Cortex of kidney (tissue), 1 donor: ENCODE measurements at places on chromosomes 7 and 10.

- no peak for DNase-seq
These were observed 84.2 kb downstream of the AUTS2 start for GRCh38 chr7:69682518-69682917.

DNA sequence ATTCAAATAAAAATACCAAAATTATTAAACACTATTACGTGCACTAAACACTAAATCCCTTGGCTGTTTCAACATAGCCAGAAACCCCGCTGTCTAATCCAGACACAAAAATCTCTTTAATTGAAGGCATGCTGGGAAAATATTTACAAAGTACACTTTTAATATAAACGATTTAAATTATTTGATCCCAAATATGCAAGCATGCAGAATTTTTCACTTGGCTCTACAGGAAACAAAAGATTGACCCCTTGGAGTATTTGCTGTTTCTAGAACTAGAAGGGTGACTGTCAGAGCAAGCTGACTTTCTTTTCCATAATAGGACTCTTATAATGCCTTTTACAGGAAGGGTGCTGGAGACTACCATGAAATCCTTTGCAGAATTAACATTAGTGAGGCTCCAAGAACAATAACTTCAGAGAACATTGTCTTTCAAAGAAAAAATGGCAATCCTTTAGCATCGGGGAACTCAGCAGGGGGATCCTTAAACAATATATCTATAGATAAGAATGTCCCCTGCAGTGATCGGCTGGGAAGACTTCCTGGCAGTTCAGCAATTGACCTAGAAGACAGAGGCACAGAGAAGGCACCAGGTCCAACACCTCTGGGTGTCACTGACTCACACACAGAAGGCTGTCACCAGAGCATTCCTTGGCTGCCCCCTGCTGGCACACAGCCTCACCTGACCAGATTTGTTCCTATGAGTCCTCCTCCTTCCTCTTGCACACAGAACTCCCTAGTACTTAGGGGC lies 55.8 kb upstream of the MRLN start:
- DNase-seq = no peak

DNA sequence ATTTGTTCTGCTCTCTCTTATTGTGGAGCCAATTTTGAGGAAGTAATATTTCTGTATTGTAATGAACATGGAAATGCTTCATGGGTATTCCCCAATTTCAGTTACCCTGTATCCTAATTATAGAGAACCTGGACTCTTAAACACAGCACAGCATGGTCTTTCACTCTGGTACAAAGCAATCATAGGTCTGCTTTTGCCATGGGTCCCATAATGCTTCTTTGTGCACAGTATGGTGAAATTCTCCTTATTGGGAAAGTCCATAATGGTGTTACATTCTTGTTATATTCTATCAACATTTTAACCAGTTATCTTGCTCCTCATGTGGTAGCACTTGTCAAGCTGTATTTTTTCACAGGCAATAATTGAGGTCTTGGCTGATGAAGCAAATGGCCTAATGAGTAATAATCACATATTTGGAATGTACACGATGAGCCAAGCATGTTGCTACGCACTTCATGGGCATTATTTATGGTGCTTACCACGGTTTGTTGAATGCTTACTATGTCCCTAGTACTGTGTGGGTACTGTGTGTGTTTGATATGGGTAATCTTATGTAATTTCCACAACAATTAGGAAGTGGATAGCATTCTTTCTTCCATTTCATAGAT lies 42.9 kb downstream of the PRKG1 start:
- DNase-seq = no peak

DNA sequence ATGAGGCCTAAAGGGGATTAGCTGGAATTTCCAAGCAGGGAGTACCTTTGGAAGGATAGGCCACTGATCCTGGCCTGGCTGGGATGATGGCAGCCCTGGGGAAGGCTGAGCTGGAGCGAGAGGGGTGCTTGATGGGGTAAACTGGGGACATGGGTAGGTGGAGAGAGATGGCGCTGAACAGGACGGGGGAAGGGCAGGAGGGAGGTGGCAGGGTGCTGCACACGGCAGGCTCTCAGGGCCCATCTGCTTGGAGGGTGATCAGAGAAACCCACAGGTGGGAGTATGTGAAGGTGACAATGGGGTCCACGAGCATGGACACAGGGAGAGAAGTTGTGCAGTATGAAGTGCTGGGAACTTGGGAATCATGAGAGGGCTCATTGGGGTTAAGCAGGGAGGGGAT lies 10.3 kb downstream of the MAT1A start:
- DNase-seq = no peak

- no peak for DNase-seq
These were observed 218.7 kb downstream of the FANK1 start for GRCh38 chr10:126114884-126115555.

GRCh38 chr10:130938051-130938450 lies 373.5 kb downstream of the TCERG1L start:
- no peak for DNase-seq

GRCh38 chr7:30845426-30846135 lies 66.1 kb upstream of the AQP1 start:
- no peak for DNase-seq

DNA sequence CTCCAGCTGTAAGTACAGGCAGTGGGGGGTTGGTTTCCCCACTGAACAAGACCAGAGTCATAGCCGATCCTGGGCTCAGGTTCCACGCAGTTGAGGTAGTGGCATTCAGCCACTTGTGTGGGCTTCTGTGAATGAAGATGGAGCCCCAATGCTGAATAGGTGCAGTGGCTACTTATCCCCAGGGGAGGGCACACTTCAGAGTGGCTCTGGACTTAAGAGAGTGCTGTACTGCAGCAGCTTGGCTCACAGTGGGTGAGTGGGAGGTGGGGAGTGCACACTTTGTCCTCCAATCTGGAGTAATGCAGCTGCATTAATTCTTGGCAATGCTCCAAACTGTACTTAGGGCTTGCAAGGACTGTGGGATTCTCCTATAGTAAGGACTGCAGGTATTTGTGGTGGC lies 81.9 kb downstream of the BUB3 start:
- DNase-seq = no peak

- DNase-seq = no peak
These were observed 12.0 kb downstream of the TET1 start for GRCh38 chr10:68572151-68572550.

DNA sequence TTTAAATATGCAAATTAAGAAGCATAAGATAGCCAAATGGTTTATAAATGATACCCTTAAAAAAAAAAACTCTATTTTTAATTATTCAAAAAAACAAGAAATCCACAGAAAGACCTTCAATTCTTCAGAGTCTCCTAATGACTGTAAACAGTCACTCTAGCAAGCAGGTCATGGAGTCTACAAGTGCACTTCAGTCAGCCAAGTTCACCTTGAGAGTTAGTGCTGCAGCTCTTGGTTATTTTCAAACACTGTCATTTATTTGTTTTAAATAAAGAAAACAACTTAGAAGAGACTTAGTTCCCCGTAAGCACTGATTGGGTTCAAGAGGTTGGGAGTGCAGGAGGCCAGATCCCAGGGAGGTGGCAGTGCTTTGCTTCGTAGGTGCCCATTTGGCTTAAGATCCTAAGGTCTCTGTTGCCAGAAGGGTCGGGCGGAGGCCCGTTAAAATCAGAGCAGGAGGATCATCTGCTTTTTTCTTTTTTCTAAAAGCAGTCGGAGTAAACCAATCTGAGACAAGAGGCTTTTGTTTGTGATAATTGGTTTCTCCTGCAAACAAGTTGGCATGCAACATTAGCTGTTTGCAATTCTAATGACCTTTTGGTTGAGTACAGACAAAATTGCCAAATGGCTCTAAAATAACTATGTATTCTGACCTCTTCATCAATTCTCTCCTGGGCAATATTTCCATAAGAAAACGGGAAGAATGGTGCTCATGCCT lies 86.4 kb upstream of the ELMO1 start:
- no peak for DNase-seq

GRCh38 chr7:31948029-31948428 lies 122.2 kb downstream of the PDE1C start:
- no peak for DNase-seq

- no peak for DNase-seq
These were observed 86.8 kb upstream of the STEAP1B start for GRCh38 chr7:22586786-22587140.

GRCh38 chr10:96988426-96988825 lies 156.3 kb downstream of the LCOR start:
- no peak for DNase-seq

GRCh38 chr7:135755351-135755753 lies 6.7 kb upstream of the FAM180A start:
- DNase-seq = no peak

- no peak for DNase-seq
These were observed 96.5 kb downstream of the PTPRN2 start for GRCh38 chr7:158491094-158491493.

DNA sequence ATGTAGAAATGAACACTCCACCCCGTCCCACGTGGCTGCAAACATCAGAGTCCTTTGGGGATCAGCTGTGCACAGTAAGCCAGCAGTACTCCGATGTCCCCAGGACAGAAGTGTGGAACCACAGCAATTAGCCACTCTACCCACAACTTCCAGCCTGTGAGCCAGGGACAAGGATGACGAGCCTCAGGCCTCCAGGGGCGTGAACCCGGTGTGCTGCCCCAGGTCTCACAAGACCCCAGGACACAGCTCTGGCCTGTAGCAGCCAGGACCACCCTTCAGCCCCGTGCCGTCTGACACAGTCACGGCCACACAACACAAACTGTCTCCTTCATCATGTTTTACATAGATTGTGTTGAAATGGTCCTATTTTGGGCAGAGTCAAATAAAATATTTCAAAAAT lies 113.0 kb upstream of the DIP2C start:
- no peak for DNase-seq

GRCh38 chr7:96200740-96201139 lies 121.2 kb downstream of the SLC25A13 start:
- DNase-seq = no peak

DNA sequence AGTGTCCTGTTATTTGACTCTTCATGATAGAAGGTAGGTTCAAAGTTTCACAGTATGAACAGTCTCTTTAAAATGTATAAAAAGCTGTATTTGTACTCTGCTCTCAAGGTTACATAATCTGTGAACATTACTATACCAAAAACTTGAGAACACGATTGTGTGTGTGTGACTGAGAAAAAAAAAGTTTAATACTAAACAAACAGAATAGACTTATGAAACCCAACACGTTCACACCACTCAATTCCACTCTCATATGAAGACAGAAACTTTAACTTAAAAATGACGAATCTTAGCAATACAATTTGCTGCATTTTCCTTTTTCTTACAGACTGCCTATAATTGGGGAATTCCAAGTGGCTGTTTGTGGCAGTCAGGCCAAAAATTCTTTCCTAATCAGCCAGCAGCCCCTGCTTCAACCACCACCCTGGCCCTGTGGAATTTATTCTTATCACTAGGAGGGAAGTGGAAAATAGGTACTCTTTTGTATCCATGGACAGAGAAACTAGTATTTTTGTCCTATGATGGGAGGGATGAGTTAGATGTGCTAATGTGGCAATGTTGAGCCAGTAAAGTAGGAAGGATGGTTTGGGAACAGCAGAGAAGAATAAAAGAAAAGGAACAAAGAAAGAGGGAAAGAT lies 42.8 kb downstream of the MINDY3 start:
- DNase-seq = no peak

- no peak for DNase-seq
These were observed 26.4 kb downstream of the CHST15 start for GRCh38 chr10:124066781-124067714.

DNA sequence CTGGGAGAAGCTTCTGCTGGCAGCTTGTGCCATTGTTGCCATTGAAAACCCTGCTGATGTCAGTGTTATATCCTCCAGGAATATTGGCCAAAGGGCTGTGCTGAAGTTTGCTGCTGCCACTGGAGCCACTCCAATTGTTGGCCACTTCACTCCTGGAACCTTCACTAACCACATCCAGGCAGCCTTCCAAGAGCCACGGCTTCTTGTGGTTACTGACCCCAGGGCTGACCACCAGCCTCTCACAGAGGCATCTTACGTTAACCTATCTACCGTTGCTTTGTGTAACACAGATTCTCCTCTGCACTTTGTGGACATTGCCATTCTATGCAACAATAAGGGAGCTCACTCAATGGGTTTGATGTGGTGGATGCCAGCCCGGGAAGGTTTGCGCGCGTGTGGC lies 220.7 kb downstream of the ADK start:
- no peak for DNase-seq

DNA sequence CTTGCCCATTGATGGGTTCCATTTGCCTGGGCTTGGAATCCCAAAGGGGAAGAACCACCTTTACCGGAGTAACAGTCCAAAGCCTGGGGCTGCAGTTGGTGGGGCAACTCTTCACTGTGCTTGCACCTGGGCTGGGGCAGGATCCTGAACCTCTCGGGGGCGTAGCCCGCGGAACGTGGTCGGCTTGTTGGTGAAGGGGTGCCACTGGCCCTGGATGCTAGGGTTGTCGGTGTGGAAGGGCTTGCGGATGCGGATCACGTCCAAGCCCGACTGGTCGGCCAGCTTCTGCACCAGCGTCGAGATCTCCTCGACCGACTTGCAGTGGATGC lies 710 bp downstream of the MRPL43 start:
- no peak for DNase-seq

DNA sequence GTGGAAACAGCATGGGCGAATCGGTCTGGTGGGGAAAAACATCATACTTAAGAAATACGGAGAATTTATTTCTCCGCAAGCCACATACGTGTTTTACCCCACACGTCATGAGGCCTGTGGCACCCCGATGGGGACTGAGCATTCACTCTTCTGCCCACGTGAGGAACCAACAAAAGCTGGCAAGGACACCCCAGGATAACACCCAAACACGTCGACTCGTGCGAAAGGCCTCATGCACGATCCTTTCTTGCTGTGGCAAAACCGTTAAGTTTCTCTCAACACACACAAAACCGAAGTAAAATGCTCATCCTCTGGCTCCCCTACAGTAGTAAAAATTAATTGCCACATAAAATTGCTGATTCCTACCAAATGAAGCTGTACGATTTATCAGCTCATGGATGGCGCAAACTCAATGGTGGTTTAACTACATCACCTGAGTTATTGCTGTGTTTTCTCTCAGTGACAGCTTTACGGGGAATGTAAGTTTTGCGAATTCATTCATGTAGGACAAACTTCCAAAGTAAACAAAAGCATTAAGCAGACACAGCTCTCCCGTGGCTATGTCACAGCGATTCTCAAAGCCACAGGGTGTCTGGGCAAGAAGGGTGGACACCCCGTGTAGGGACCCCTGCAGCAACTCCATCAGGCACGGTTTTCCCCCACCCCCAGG lies 97.0 kb downstream of the CTBP2 start:
- no peak for DNase-seq

DNA sequence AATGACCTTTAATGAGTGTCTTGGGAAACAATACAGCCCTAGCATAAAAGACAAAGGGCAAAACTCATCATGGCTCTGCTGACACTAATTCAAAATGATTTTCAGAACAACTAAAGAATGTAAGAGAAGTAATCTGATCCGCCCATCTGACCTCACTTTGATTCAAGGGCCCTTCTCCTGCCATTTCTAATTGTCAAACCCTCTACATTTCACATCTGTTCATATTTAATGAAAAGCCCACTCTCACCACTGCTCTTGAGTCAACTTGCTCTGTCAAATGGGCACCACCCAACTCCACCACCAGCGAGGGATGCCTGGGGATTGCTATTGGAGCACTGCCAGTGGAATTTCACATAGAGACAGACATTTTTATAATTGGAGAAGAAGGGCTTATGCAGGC lies 639.2 kb downstream of the KCNMA1 start:
- no peak for DNase-seq

- no peak for DNase-seq
These were observed 105.1 kb downstream of the NRP1 start for GRCh38 chr10:33229252-33229948.
